ENCODE measurements at places on chromosomes 11 and 22.

- peak; percentile 36 for DNase-seq
Observed at GRCh38 chr22:43996170-43996980, 27.7 kb upstream of the PARVB start.

DNA sequence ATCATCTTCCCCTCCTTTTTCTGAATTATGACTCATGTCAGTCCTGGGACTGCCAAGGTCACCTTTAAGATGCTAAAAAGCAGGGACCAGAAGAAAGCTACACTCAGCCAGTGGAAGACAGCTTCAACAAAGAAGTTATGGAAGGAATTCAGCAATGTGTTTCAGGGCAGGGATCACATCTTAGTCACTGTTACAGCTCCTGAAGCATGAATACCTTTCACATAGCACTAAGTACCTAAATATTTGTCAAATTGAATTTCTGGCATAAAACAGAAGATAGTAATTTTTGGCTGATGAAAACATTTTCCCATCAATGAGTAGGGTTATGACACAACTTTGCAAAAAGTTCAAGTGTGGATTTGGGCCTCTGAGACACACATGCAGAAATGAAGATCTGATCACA is 5.2 kb downstream of the DDB1 start:
- DNase-seq: no peak

DNA sequence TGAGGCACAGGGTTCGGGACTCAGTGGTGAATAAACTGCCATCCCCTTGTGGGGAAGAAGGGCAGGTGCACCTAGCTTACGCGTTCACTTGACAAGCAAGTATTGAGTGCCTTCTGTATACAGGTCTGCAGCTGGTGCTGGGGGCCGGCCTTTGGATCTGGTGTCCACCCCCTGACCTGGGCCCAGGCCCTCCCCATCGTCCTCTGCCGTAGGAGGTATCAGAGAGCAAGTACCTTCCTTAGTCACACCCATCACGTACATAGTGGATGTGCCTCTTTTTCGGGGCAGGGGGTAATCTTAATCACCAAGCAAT is 53.3 kb downstream of the SMIM38 start:
- DNase-seq: no peak

- DNase-seq: no peak
Observed at GRCh38 chr11:47899801-47900200, 51.7 kb upstream of the NUP160 start.

- DNase-seq: no peak
Observed at GRCh38 chr11:96075532-96075959, 151.6 kb upstream of the MTMR2 start.

DNA sequence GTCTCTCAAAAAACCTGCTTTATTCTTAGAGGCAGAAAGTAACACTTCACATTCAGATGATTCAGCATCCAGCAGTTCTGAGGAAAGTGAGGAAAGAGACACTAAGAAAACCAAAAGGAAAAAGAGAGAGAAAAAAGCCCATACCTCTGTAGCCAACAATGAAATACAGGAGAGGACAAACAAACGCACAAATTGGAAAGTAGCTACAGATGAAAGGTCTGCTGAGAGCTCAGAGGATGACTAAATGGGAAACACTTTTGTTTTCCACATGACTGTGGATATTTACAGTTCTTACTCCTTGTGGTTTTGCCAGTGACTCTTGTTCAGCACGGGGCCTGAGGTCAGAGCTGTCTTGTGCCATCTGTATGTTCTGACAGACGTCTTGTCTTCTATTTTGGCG is 3.8 kb downstream of the TIMM8B start:
- no peak for DNase-seq

- DNase-seq: no peak
Observed at GRCh38 chr11:63816166-63816565, 2.9 kb downstream of the SPINDOC start.

DNA sequence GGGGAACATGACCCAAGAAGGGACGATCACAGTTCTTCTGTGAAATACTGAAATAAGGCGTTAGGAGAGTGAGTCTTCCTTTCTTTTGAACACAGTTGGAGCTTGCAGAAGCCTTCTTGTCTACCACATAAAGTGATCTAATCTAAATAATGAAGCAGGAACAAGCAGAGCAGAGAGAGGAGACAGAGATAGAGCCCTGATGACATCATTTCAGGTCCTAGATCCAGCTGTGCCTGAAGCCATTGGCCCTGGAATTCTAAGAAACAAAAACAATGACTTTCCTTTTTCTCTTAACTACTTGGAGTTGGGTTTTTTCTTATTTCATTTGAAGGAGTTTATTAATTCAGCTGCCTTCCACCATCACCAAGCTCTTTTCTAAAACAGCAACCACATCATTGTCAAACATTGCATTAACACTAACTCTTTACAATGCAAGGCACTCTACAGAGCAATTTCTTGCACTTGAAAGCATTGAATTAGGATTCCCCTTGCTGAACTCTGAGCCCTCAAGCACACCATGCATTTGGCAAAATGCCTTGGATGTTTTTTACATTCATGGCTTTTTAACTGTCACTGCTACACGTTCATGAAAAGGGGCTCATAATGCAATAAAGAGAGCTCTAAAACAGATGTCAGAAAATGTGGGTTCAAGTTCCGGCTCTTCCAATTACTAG is 117.2 kb upstream of the TIMP3 start:
- no peak for DNase-seq

- DNase-seq: peak; percentile 75
Observed at GRCh38 chr11:119323532-119324033, 6.7 kb upstream of the MCAM start.

DNA sequence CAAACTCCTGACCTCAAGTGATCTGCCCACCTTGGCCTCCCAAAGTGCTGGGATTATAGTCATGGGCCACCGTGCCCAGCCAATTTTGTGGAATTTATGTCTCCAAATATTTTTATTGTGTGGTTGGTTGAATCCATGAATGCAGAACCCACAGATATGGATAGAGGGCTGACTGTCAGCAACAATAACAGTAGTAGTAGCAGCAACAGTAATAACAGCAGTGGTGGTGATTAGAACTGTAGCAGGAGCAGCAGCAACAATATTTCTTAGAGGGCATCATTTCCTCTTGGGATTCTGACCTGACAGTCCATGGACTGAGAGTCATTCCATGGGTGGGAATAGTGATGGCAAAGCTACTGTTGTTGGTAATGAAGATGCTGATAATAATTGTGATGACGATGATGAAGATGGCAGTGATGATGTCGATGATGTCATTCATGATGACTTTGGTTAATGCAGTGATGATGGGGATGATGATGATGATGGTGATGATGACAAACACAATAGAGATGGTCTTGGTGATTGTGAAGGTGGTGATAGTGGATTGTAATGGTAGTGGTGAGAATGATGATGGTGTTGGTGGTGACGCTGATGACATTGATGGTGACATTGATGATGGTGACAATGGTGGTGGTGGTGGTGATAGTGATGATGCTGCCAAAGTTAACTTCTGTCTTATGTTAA is 13.9 kb upstream of the CD82 start:
- no peak for DNase-seq

GRCh38 chr11:5021996-5022395 is 24.3 kb upstream of the OR52J3 start:
- no peak for DNase-seq

DNA sequence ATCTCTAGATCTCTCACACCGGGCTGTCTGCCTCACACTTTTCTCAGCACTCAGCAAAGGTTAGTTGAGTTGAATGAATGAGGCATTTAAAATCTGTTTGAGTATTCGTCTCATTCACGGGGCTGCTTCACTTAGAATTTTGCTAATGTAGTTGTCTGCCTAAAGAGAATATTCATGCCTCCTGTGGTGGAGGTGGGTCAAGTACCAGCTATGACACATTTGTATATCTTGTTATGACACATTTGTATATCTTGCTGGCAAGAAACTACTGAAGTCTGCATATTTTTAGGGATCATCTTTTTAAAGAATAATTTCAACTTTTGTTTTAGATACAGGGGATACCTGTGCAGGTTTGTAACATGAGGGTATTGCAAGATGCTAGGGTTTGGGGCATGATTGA is 43.1 kb downstream of the LDLRAD3 start:
- no peak for DNase-seq

DNA sequence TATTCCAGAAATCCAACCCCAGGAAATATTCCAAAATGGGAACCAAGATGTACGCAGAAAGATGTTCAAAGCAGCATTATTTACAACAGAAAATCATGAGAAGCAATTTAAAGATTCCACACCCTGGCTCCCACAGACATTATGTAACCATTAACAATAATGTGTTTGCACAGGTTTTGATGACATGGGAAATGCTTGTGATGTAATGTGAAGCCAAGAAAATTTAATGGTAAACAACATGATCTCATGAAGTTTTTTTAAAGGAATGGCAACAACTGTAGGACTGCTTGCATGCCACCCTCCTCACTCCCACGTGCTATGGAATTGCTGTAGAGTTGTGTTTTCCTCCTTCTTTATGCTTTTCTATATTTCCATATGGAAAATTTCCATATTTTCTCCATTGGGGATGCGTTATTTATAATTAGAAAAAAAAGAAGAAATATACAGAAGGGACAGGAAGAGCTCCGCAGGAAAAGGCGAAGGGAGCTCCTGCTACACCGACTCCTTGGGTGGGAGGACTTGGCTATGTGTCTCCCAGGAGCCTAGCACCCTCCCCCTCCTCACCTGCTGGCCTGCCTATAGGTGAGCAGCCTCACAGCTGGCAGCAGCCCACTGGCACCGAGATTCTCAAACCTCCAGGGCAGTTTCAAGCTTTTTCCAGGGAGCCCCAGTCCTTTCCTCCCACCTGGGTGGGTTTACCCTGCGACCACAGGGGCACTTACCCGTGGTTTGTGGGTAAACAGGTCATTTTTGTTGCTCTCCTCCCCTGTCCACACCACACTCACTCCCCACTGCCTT is 20.9 kb downstream of the LRFN4 start:
- DNase-seq: no peak

DNA sequence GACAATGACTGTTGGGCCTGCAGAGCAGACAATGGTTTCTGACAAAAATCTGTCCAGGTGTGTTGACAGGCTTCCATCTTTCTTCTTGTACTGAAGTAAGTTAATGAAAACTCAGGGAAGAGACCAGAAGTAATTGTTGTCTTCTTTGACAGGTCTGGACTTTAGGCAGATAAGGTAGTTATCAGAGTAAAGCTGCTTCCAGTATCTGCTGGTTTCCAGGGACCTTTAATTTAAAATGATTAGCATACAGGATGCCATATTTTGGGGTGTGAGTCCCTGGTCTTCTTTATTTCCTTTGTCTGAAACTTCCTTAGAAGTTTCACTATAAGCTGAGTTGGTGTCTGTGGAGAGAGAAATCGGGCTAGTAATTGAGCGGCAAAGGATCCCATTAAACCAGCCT is 1.4 kb downstream of the TMX2 start:
- no peak for DNase-seq

- DNase-seq: no peak
Observed at GRCh38 chr11:113199866-113200265, 114.5 kb upstream of the TTC12 start.

- no peak for DNase-seq
Observed at GRCh38 chr22:23878219-23878618, 16.0 kb upstream of the MIF start.

Measured in stimulated activated CD8-positive, alpha-beta memory T cell treated with anti-CD3 and anti-CD28 coated beads, Interleukin-7, amount 100 ng/mL, for 1 hour (primary cell).